ENCODE measurements at places on chromosomes 6 and 20. TPM values are rescaled to one million over a fixed set of nuclear protein-coding genes. Genes with fewer than 3 reads are reported as not detected.

DNA sequence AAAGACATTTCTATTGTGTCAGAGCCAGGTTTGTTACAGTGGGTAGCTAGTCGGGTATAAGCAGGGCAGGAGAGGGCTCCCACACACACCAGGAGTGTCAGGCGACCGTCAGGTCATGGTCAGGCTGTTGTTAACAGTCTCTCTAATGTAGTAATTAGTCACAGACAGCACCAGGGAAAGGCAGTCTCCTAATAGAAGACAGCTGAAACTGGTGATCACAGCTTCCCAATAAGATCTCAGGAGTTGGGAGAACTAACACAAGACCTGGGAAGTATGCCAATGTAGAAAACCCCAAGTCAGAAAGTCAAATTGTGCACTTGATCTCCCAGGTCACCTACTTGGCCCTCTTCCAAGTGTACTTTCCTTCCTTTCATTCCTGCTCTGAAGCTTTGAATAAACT lies 53.0 kb upstream of the GPR6 start:
- DNase-seq, result no peak

ZNF831 gene
- total RNA-seq, result 0.05 TPM

- DNase-seq, result no peak
Observed at GRCh38 chr20:44279228-44279627, 31.8 kb downstream of the FITM2 start.

DNA sequence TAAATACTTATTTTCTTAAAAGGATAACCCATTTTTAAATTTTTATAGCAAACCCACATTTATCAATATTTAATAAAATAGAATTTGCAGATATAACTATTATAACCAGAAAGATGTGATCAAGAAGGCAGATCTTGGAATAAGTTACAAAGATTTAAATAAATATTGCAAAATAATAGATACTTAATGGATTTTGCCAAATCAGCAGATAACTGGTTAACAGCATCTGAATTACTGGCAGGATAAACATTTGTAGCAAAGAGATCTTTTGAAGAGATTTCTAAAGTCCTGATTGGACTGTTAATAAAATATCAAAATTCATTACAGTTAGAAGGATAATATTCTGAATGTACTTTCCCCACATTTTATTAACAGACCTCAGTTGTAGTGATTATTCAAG lies 144.2 kb downstream of the PDSS2 start:
- no peak for DNase-seq

GRCh38 chr20:556984-557383 lies 13.4 kb upstream of the CSNK2A1 start:
- DNase-seq, result no peak

RIN2 gene
- 13.8 TPM for total RNA-seq

GRCh38 chr20:20237093-20237959 lies 130.6 kb upstream of the INSM1 start:
- DNase-seq, result no peak

GRCh38 chr6:168107191-168107983 lies 28.4 kb upstream of the FRMD1 start:
- DNase-seq, result no peak

DNA sequence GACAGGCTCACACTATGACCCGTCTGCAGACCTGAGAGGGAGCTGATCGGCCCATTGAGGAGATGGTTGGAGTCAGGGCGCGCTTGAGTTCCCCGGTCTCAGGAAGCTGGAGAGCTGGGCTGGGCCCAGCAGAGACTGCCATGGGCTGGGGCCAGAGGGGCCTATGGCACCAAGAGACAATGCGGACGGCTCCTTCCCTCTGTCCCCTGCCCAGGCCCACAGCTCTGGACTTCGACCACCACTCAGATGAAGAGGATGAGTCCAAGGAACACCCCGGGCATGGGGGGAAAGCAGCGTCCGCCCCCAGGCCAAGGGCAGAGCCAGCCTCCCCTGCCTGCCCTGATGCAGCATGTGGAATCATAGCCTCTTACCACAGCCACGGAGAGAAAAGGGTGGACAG lies 40.2 kb upstream of the PHACTR3 start:
- DNase-seq, result no peak

DNA sequence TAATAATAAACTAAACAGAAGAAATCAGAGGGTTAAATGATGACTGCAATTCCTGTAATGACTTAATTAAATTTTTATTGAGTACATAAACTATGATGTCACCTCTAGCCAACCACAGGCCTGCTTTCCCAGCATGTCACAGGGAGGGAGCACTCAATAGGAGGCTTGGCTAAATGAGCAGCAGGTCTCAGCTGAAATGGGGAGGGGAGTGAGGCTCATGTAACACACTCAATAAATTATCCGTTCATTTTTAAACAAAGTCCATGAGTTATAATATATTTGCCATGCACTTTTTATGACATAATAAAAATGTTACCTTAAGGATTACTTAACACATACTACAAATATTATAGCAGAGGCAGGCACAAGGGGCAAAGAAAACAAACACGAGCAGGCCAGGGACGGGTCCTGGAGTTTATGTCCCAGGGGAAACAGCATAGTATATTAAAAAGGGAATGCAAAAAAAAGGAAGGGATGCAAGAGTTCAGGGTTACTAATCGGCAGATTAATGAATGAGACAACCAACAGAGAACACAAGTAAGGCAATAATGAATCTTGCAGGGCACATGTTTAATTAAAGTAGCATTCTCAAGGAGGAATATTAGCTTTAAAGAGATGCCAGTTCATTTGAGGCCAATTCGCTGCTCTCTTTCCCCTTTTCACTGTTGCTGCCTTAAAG lies 27.1 kb upstream of the FAM83C start:
- DNase-seq, result no peak
